ENCODE measurements at places on chromosomes 16 and 17.

GRCh38 chr16:31484491-31485171 lies 1.7 kb downstream of the SLC5A2 start:
- no peak for DNase-seq

- no peak for DNase-seq
Observed at GRCh38 chr16:66705790-66706505, 9.4 kb upstream of the CMTM4 start.

- DNase-seq, result no peak
Observed at GRCh38 chr17:36884495-36885152, 52.7 kb upstream of the LHX1 start.

DNA sequence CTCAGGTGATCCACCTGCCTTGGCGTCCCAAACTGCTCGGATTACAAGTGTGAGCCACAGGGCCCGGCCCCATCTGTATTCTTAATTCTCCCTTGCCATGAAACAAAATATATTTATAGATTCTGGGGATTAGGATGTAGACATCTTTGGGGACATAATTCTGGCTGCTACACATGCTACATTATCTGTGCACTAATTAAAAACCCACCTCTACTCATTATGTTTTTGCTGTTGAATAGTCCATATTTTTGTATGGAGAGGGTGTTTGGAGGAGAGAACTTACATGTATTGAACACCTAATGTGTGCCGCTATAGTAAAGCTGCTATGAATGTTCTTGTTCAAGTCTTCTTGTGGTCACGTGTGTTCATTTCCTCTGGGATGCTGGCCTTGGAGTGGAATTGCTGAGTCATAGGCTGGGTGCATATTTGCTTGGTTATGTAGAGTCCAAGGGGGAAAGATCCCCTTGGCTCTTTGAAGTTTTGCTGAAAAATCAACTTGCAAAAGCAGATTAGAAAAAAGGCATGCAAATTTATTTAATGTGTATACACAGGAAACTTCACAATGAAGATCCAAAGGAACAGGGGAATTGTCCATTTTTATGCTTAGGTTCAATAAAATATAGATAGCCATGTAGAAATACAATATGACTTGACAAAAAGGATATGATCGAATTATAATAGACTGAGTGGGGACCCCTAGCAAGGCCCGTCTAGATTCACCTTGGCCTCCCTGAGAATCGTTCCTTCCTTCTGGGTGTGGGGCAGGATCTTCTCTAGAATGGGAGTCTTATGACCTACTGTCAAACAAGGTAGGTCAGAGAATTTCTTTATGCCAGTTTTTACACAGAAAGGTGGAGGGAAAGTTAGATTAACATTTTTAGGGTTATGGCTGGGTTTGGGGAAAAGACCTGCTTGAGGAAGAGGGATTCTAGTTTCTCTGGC lies 42.1 kb upstream of the GPRC5B start:
- no peak for DNase-seq

DNA sequence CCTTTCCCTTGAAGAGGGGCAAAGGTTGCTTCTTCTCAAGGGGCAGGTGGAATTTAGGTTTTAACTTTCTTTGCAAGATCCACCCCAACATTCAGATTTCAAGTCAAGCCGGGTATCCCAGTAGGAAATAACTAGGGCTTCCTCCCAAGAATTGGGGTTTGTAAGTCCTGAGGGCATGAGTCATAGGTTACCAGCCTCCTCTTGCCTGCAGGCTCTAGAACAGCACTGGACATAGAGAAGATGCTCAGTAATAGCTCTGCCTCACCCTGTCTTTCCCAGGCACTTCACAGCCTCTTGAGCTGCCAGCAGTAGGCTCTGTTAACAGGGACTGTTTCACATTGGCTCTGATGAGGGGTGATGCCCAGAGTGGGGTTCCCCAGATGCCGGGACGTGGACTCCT lies 35.8 kb upstream of the ZFP90 start:
- DNase-seq, result no peak

GRCh38 chr16:74605746-74606520 lies 981 bp downstream of the GLG1 start:
- no peak for DNase-seq

GRCh38 chr16:66561381-66562080 lies 4.7 kb upstream of the CMTM1 start:
- DNase-seq, result no peak

Measured in effector memory CD4-positive, alpha-beta T cell (primary cell).